ENCODE measurements at places on chromosomes 6 and 20.

- no peak for DNase-seq
These were observed 7.6 kb downstream of the GNAS-AS1 start for GRCh38 chr20:58843128-58843556.

- DNase-seq = peak; percentile 65
These were observed 8.2 kb upstream of the TBC1D7 start for GRCh38 chr6:13336553-13336952.

DNA sequence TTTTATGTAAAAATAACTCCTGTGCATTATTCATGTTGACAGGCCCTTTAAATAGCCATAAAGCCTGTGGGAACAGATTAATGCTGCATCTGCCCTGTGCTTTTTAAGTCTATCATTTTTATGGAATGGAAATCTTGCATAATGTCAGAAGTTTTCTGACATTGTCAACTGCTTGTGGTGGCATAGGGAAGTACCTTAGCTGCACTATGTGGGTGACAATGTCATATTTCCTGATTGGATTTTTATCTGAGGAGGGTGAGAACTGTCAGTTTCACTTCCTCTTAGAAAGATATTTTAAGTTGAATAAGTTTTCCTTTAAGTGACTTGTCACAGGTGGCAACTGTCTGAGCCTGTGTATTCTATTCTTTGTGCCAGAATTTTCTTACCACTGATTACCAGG lies 267.9 kb downstream of the PLCB1 start:
- no peak for DNase-seq

DNA sequence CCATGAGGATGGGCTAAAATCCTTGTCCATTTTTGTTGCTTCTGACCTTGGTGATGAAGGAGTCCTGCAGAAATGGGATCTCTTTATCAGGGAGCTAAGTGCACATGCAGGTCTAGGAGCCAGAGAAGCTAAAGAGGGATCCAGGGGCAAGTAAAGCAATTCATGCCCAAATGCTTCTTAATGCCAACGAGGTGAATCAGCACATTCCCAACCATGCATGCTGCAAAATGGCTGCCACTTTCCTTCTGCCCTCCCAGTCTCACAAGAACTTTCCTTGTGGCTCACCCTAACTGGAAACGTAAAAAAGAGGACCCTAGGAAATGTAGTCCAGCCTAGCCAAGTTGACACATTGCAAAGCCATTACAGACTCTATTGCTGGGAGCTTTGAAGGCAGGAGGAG lies 298.4 kb downstream of the MAFB start:
- DNase-seq = no peak

DNA sequence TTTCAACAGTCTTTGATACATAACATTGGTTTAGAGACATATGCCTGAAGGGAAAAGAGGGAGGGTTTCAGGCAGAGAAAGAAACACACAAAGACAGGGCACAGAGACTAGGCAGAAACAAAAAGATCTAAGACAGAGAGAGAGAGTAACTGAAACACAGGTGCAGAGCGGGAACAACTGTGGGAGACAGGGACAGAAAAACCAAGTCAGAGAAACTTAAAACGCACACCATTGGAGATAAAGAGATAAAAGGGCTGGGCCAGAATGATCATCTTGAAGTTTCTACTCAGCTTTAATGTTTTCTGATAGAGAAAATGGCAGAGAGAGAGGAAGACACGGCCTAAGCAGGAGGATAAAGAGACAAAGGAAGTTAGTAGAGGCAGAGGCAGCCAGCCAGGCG lies 11.8 kb downstream of the UNC5CL start:
- DNase-seq = no peak

DNA sequence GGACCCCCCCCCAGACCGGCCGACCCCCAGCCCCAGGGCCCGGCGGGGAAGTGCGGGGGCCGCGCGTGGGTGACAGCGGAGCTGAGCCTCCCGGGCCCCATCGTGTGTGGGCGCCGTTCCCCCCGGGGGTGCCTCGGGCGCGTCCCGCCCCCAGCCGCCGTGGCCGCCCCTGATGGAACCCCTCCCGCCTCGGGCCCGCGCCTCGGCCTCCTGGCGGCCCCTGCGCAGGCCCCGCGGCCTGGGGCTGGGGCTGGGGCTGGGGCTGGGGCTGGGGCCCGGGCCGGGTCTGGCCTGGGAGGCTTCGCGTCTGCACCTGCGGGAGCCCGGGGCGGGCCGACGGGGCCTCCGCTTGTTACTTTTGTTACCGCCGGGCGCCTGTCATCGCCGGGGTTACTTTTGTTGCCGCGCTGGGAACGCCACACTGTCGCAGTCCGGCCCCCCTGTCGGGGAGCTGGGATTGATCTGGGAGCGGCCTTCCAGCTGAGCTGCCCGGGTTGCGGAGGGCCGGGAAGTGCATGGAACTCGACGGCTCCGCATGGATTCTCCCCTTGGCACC lies 598 bp downstream of the OGFR start:
- no peak for DNase-seq

DNA sequence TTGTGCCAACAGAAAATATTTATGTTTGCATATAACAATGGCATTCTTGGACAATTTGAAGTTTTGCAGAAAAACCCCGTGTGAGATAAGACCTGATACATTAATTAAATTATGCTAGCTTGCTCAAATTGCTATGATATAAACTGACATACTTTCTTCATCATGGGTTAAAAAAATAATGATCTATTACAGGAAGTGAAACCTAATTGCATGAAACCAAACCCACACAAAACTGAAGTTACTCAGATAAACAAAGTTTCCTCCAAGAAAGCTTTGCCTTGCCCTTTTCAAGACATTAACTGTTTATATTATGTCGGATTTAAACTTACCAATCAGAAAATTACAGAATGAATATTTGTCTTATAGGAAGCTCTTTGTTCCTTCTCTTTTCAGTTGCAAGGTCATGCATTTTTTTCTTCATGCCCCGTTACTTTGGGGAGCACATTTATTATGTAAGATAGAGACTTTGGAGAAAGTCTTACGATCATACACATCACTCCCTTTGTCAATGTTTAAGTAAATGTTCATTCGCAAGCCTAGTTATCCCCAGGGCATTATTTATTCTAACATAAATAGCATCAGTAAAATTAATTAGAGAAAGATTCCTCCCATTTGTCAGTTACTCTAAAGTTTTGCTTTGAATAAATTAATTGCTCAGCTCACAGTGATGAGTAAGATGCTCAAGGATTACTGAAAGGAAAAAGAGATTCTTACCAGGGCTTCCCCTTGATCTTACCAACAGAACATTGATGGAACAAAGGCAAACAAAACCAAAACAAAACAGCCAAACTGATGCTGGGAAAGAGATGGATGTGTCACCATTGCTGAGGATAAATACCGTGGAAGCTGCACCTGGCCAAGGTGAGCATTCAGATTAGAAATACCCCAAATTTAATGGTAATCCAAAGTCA lies 14.8 kb upstream of the TMEM244 start:
- DNase-seq = no peak

GRCh38 chr20:37042986-37043972 lies 52.5 kb downstream of the RBL1 start:
- no peak for DNase-seq

GRCh38 chr6:119890470-119890869 lies 540.9 kb upstream of the MAN1A1 start:
- DNase-seq = no peak

DNA sequence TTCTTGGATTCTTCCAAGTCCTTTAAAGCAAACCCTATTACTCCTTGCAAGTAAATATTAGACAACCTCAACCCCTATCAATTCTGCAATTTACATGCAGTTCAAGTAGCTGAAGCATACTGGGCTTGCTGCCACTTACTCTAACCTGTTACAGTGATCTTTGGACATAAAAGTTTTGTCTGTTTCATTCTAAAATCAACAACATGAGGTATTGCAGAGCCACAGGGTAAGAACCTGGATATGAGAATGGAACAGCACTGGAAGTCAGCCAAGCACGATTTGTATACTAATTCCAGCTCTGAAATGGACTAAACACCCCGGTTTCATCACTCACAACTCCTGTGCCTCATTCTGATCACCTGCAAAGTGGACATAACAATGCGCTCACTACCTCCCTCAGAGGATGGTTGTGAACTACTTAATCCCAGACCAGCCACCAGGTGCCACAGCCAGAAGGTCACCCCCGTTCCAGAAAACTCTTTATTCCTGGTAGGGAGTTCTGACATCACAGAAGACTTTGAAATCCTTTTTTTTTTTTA lies 270.0 kb downstream of the ADGB start:
- no peak for DNase-seq
